ENCODE measurements at places on chromosomes 12 and 14.

DNA sequence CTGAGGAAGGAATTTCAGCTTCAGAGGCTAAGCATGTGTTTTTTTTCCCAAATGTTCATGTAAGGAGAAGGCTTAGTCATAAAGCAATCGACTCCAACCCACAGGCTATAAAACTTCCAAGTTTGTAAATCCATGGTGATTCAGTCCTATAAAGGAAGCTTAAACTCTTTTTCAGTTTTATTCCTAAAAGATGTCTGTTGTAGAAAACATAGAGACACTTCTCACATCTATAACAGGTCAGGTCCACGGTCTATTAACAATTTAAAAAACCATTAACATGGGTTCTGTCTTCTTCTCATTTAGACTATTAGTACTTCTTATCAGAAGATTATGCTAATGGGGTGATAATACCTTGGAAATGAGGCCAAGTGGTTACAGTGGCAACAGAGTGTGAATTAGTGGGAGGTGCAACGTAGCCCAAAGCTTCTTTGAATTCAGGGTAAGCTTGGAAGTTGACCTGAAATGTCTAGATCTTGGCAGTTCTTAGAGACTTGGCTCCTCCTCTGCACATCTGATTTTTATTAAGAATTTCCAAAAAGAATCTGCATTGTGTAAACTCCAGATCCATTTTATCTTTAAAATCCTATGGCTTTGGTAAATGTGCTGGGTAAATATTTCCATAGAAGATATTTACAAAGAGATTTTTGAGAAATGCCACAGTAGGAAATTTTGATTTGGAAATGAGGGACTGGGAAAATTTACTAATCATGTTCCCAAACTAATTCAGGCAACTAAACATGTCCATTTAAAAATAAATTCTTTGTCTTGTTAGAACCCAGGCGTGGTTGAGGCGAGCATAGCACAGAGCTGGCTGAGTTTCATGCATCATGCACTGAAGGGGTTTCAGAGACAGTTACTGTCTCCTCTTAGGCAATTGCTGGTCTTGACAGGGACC is 86.4 kb downstream of the EML1 start:
- no peak for DNase-seq

DNA sequence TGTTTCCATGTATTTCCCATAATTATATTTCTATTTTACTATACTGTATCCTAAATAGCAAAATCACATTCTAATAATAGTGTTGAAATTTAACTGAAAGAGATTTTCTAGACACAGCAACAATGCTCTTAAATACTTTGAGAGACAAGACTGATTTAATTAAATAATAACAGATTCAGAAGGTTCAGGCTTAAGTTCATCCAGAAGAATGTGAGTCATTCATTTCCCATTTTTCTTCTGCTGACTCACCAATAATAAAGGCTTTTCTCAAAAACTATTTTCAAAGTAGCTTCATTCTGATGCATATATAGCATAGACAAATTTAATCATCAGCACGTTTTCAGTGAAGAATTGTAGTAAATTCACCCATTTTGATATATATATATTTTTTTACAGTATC is 481.4 kb downstream of the MDGA2 start:
- DNase-seq: no peak

GRCh38 chr12:47651368-47652254 is 54.2 kb downstream of the RPAP3 start:
- DNase-seq: peak; percentile 37

DNA sequence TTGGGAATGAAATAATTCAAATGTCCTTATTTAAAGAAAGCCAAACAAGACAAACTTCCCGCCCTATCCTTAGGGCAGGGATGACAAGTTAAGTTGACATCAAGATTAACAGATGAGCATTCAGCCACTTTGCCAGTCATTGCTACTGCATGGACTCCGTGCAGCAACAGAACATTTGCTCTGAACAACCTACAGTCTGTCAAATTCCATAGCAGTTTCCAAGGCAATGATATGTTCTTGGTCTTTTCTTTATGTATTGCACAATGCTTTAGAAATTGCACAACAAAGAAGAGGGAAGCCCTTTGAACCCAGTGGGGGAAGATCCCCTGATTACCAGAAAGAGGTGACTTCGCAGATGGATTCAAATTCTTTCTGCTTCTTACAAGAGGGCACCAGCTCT is 269.8 kb downstream of the BCAT1 start:
- no peak for DNase-seq

- DNase-seq: no peak
These were observed 32.7 kb downstream of the DYRK2 start for GRCh38 chr12:67681105-67681778.

DNA sequence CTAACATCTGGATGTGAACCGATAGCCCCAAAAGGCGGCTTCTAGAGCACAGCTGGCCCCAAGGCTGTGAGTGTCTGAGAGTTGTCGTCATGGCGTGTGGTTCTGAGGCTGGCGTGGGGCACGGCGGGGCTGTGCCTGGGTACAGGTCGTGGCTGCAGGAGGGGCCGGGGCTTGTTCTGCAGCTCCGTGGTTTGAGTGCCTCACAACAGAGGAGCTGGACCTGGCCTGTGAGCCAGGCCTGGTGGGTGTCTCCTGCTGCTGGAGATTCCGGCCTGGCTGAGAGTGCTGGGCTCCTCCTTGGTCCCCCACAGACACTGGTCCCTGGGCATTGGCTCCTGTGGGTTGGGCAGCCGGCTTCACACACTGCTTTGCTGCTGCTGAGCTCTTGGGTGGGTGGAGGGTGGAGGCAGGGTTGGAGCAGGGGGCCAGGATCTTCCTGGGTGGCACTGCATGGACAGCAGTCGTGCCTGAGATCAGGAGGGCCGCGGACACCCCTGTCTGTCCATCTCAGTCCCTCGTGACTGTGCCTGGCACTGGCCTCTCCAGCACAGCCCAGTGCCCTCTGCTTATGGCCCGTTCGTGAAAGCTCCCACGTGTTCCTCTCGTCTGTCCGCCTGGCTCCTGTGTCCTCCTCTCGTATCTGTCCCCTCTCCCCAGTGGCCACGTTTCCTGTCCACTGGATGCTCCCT is 31.8 kb upstream of the TEX22 start:
- no peak for DNase-seq

GRCh38 chr12:99804715-99805114 is 157.2 kb downstream of the GARIN6 start:
- DNase-seq: no peak

- DNase-seq: no peak
These were observed 101.7 kb upstream of the PARP11 start for GRCh38 chr12:3974883-3975282.

DNA sequence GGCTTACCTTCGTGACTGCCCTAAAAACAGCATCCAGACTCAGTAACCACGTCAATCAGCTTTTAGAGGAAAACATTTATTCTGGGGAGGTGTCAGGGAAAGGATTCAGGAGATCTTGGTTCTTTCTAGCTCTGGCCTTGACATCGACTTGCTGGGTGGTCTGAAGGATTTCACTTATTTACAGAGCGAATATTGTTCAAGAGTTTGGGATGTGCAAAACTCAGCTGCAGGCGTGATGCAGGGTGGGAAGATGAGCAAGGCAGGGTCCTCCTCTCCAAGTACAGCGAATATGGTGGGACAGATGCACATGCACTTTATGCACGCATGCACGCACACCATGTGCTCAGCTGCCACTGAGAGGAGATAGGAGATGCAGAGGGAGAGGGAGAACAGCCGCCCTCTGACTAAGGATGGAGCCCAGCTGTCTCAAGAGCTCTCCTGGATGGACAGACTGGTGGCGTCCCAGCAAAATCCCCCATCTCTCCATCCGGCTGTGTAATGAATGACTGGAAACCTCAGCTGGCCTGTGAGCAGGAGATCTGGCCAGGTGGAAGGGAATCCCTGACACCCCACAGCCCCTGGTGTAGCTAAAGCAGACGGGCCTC is 24.4 kb upstream of the BDKRB1 start:
- no peak for DNase-seq

DNA sequence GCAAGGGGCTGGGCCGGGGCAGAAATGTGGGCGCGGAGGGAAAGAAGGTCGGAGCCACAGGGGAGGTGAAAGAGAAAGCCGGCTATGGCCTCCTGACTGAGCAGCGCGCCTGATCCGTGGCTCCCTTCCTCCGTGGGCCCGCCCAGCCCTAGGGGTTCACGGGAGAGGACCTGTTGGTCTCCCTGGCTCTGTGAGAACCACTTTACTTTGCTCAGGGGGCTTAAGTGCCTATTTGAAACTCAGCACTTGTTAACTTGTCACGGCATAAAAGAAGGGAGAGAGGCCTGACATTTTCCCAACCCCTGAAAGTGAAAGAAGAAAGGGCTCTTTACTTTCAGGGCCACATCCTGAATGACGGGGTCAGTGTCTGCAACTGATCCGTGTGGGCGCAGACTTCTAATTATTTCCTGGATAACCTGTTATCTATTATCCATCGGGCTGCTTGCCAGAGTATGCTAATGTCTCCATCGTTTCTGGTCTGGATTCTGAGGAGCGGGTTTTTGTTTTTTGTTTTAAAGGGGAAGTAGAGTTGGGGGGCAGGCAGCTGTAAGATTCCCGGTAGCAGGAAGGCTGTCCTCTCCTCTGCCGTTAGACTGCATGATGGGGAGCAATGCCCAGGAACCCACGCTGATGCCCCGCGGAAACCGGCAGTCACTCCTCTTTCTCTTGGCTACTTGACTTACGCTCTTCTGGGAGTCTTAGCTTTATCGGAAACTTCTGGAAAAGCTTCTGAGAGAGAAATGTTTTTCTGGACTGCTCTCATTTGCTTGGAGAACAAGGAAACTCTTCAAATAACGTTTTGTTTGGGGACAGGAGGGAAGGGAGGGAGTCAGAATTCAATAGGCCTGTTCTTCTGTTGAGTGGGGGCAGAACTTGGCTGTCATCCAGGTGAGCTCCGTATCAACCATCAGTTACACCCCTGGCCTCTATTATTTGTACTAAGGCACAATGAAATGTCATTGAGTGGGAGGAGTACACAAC is 127.7 kb upstream of the MAX start:
- DNase-seq: no peak

GRCh38 chr14:99190696-99191394 is 81.2 kb downstream of the BCL11B start:
- no peak for DNase-seq

GRCh38 chr12:754851-755562 is 2.6 kb downstream of the WNK1 start:
- DNase-seq: peak; percentile 22

- no peak for DNase-seq
These were observed 10.7 kb downstream of the IFT81 start for GRCh38 chr12:110134691-110135411.

DNA sequence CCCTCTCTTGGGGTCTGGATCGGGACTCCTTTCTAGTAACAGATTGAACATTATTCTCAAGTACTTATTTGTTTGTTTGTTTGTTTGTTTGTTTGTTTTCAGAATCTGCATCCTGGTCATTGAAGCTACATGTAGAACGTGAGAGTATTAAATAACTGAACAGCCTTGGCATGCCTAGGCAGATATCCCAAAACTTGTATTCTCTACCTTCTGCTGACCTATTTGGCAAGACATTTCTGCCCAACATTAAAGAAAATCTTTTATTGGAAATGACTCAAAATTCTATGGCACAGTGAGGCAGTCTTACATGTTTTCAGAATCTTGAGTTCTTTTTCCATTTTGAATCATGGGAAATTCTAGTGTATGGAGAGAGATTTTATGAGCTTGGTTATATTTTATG is 165.1 kb upstream of the CNOT2 start:
- no peak for DNase-seq

DNA sequence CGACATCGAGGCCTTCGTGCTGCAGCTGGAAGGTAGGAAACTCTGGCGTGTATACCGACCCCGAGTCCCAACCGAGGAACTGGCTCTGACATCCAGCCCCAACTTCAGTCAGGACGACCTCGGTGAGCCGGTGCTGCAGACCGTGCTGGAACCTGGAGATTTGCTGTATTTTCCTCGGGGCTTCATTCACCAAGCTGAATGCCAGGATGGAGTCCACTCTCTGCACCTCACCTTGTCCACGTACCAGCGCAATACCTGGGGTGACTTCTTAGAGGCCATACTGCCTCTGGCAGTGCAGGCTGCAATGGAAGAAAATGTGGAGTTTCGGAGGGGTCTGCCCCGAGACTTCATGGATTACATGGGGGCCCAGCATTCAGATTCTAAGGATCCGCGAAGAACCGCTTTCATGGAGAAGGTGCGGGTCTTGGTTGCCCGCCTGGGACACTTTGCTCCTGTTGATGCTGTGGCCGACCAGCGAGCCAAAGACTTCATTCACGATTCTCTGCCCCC is 1.4 kb downstream of the RIOX1 start:
- DNase-seq: no peak

- no peak for DNase-seq
These were observed 64.6 kb downstream of the KIF21A start for GRCh38 chr12:39378341-39378740.

- DNase-seq: no peak
These were observed 5.0 kb upstream of the CCND2 start for GRCh38 chr12:4268329-4269181.

DNA sequence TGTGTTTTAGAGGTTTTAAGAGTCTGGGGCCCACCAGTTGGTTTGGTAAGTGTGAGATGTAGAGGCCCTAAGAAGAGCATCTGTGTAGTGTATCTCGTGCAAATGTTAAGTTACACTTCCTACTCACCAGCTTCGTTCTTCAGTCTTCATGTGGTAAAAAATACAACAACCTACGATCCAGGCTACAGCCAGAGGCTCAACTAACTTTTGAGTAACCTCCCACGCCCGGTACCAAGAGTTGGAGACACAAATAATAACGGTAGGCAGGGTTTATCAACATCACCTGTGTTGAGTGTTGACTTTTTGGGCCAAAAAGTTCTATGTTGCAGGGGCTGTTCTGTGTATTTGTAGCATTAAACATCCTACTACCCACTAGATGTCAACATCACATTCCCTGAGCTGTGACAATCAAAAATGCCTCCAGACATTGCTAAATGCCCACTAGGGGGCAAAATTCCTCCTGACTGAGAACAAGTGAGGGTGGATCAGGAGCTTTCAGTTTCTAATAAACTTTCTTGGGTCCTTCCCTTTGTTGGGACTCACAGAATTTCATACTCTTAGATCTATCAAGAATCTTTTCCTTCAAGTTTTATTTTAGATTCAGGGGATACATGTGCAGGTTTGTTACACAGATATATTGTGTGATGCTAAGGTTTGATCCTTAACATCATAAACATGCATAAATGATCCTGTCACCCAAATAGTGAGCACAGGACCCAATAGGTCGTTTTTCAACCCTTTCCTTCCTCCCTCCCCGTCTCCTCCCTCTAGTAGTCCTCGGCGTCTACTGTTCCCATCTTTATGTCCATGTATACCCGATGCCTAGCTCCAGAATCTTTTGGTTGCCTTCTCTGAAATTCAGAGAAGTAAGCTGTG is 94.7 kb downstream of the SLC2A13 start:
- peak; percentile 50 for DNase-seq

Data from stimulated activated CD4-positive, alpha-beta T cell treated with anti-CD3 and anti-CD28 coated beads, Interleukin-12 subunit alpha, Interleukin-12 subunit beta, amount 100 ng/mL, for 48 hours (primary cell).